ENCODE measurements at places on chromosomes 3 and 15.

DNA sequence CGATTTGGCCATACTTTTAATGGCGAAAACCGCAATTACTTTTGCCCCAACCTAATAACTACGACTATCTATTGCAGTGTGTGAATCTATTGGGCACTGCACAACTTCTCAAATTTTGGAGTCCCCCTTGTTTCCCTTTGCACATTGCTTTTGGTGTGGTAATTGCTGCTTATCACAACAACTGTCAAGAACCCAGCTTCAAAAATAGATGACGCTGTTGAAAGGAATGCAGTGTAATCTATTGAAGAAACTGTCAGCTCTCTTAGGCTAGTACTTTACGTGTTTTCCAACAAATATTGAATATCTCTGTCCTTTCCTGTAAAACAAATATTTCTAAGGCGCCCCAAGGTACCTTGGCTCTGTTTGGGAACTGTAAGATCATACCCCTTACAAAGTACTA is 222.8 kb upstream of the UBE2E2 start:
- DNase-seq, result no peak

- no peak for DNase-seq
Observed at GRCh38 chr3:163863146-163863545, 1215.2 kb downstream of the SI start.

DNA sequence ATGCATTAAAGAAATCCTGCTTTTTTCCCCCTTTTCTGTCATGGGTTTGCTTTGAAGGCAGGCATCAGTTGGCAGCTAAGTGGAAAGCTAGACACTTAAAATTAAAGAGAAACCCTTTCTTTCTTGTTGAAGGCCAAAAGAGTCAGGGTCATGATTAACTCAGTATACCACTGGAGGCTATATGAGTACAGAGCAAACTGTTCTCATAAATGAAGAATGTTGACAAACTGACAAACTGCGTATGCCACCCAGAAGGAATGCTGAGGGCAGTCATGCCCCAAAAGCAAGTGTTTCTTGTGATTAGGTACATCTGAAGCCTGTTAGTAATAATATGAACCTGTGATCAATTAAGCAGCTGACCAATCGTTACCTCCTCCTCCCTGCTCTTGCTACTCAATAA is 43.6 kb upstream of the COL6A6 start:
- DNase-seq, result no peak

GRCh38 chr3:109131276-109131675 is 5.2 kb upstream of the C3orf85 start:
- DNase-seq, result no peak

GRCh38 chr15:60585743-60586708 is 107.1 kb upstream of the ICE2 start:
- DNase-seq, result peak; percentile 94

DNA sequence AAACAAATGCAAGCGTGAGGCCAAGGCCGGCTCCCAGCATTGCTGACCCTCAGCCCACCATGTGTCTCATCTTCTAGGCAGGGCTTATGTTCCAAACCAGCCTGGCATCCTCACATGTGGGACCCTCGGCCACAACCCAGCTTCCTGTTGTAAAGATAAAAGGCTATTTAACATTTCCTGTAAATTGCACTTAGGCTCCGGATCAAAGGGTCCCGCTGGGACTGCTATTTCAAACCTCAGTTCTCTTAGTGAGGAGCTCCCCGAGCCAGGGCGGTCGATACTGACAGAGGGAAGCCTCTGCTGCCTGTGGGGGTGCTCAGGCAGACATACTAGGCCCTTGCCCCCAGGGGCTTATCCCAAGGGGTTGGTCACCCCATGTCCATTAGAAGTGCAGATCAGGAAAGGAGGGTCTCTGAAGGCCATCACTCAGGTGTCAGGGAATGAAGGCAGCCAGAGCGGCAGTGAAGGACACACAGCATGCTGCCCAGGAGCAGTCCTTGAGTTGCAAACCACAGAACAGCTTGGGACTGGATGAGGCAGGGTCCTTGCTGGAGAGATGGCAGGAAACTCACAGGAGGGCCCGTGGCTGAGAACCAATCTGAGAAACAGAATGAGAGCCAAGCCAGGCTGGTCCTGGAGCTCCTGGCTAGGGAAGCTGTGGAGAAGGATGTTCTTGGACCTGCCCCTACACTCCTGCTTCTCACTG is 239.9 kb downstream of the TLE3 start:
- DNase-seq, result no peak

GRCh38 chr3:178709051-178709450 is 172.8 kb downstream of the KCNMB2 start:
- no peak for DNase-seq

DNA sequence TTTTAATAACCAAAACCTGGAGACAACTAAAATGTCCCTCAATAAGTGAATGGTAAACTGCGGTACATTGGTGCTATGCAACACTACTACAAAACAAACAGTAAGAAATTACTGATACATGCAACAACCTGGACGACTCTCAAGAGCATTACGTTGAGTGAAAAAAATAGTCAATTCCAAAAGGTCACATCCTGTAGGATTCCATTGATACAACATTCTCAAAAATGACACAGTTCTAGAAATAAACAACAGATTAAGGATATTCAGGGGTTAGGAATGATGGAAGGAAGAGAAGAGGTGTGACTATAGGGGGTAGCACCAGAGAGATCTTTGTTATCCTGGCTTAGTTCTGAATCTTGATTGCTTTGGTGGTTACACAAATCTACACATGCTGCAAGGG is 72.2 kb downstream of the ZNF148 start:
- no peak for DNase-seq

DNA sequence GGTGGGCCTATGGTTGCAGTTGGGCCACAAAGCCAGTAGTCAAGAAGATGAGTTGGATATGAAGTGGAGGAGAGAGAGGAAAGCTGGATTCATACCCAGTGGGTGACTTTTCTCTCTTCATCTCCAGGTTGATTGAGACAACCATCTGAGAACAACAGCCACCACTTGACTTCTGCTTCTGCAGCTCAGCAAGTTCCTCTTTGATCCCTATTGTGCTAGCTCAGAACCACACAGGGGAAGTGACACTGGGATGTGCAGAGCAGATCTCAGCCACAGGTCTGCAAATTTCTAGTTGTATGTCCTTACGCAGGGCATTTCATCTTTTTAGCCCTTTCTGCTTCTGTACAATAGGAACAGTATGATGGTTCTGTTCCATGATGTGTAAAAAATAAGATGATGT is 459.2 kb upstream of the ARRDC4 start:
- DNase-seq, result peak; percentile 9

DNA sequence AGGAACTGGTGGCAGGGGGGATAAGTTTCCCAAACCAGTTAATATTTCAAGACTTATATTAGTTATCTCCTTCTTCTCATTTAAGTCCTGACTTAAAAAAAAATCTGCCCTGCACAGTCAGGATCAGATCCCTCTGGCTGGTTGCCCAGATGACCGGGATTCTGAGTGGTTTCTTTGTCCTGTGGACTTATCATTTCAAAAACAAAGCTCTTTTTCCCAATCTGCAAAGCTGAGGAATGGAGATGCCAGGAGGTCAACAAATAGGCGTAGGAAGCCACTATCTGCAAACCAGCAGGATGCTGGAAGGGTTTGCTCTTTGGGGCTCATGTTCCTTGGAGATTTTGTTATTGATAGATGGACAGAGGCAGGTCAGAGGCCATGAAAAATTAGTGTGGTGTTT is 5.8 kb downstream of the C3orf20 start:
- DNase-seq, result no peak

DNA sequence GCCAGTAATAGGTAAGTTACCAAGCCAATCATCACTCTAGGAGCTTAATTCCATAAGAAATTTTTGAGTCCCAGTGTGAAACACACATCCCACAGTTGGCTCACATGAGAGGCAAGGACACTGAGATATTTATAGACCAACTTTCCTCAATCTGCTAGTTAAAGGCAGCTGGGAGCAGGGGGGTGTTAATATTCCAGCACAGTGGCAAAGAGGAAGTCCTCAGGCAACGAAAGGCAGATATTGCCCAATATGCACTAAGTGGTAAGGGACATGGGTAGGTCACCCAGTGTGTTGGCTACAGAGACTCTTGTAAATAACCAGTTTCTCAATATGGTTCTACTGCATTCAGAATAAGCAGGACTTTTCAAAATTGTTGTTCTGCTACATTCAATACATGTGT is 61.0 kb downstream of the TOP2B start:
- DNase-seq, result peak; percentile 66

- peak; percentile 66 for DNase-seq
Observed at GRCh38 chr15:41115161-41115651, 874 bp downstream of the INO80 start.

- DNase-seq, result peak; percentile 20
Observed at GRCh38 chr3:64685800-64686445, 1.9 kb downstream of the ADAMTS9 start.

GRCh38 chr3:191775451-191776233 is 314.7 kb downstream of the PYDC2 start:
- DNase-seq, result no peak

DNA sequence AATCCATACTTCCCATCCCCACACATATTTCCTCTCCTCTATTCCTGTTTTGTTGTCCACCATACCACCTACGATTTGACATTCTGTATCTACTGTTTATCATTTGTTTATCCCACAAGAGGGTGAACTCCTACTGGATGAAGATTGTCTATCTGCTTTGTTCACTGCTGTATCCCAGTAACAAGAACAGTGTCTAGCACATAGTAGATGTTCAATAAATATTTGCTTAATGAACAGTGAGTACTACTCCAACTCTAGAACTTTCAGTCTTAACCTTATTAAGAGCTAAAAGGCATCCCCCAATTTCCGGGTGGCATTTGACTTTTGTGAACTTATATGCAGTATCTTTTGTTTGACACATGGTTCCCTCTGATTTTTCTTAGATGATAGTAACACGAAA is 1.3 kb downstream of the PYGO1 start:
- no peak for DNase-seq

GRCh38 chr15:79434361-79434760 is 2.2 kb downstream of the MINAR1 start:
- DNase-seq, result no peak

GRCh38 chr3:53677413-53677812 is 168.8 kb downstream of the CHDH start:
- DNase-seq, result peak; percentile 62

- DNase-seq, result no peak
Observed at GRCh38 chr3:195788711-195789581, 22.8 kb downstream of the MUC4 start.

- peak; percentile 27 for DNase-seq
Observed at GRCh38 chr15:81957698-81958097, 88.1 kb downstream of the MEX3B start.

- no peak for DNase-seq
Observed at GRCh38 chr3:163773136-163773535, 1305.2 kb downstream of the SI start.

DNA sequence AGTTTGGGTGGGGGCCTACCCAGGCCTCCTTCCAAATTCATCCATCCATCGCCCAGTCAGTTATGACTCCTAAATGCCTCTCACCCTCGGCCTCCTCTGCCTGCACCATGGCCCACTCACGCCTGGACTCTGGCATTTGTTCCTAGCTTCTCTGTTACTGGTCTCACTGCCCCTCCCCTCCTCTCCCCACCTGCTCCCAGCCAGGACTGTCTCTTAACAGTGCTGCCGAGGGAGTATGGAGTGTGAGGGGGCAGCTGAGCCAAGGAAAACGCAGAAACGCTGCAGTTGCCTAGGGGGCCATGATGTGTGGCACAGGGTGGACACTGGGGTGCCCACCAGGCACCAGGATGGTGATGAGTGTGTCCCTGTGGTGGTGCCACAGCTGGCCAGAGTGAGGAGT is 3.1 kb downstream of the RCCD1 start:
- DNase-seq, result no peak

DNA sequence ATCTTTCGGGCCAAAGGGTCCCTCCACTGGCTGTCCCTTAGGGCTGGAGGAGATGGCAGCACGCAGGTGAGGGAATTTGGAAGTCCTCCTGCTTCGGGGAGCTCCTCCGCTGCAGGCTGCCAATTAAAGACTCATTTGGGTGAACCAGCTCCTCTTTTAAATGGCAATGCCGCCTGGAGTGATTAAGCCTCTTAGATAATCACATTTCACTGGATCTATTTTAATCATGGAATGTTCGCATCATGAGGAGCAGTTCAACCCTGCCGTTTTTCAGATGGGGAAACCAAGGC is 117.9 kb downstream of the LIPC start:
- no peak for DNase-seq

GRCh38 chr3:156859578-156859977 is 33.4 kb downstream of the LEKR1 start:
- no peak for DNase-seq

DNA sequence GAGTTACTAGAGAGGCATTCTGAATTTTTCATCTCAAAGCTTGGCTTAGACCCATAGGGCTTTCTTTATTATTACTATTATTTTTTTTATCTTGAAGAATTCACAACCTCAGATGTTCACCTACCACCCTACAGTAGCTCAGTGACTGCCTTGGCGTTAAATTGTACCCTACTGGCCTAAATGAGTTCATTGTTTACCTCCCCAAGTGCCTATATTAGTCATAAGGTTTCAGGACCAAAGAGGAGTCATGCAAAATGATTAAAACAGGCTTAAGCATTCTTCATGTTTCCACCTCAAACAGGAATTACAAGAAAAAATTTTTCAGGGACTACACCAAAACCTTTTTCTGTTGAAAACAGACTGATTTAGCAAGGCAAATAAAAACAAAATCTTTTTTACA is 751.5 kb downstream of the SQOR start:
- DNase-seq, result no peak

GRCh38 chr15:47299846-47300434 is 417.4 kb upstream of the SEMA6D start:
- no peak for DNase-seq

GRCh38 chr3:113084777-113085176 is 94.0 kb downstream of the GTPBP8 start:
- DNase-seq, result peak; percentile 7

DNA sequence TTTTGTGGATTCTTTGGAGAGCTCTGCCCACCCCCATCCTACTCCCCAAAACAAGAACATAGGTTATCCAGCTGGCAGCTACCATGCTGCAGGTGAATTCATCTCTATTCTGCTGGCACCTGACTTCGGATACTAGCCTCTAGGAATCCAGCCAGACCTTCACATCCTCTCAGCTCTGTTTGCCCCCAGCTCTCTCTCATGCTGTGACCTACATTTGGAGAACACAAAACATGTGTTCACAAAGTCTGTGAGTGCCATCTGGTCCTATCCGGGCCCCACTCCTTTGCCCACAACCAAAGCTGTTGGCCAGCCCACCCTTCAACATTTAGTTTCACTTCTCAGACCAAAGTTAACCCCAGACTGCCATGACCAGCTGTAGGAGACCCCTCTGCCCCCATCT is 89.4 kb upstream of the C3orf80 start:
- DNase-seq, result no peak

DNA sequence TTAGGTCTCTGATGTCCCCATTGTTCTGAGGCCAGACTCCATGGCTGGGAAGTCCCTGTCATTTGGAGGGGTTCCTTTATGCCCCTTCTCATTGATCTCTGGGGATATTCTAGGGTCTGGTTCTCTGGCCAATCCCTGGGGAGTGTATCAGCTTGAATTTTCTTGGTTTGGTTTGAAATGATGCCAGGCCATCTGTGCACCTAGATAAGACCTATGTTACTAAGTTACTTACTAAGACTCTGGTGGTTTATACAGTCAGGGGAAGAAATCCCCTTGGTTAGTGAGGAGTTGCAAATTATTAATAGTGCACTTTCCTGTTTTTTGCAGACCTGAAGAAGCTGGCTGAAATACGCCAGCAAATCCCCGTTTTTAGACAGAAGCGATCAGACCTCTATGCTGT is 20.3 kb downstream of the NIT2 start:
- DNase-seq, result peak; percentile 90

- no peak for DNase-seq
Observed at GRCh38 chr15:99239545-99240198, 9.7 kb downstream of the TTC23 start.
